NCI-H1694 treated with DMSO at 0.1 percent for 48 hours (cell line): ENCODE measurements at places on chromosomes 7 and 10.

DNA sequence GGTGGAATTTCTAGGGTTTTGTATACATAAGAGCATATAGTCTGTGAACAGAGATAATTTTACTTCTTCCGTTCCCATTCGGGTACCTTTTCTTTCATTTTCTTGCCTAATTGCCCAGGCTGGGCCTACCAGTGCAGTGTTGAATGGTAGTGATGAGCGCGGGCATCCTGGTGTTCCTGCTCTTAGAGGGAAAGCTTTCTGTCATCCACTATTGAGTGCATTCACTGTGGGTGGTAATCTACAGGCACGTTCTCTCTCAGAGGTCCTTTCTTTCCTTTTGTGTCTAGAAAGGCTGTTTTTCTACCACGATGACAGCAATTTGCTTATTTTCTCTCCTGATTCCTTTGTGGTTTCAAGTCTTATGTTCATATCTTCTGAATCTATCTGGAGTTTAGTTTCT lies 65.0 kb downstream of the INPP5A start:
- no peak for DNase-seq

DNA sequence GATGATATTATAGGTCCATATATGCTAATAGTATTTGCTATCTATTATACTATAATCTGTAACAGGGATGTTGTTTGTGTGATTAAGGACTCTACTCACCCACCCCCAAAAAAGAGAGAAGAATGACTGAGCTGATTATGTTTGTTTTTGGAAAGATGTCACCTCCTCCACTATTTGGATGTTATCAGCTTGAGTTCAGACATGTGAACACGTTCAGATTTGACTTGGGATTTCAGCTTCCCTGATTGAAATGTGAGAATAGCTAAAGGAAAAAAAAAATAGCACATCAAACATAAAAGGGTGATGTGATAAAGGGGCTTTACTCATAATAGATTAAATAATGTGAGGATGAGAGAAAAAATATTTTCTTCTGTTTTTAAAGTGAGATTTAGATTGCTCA lies 81.2 kb downstream of the VTI1A start:
- DNase-seq = no peak

- DNase-seq = no peak
Measured at GRCh38 chr10:23171232-23171876, 20.8 kb upstream of the PTF1A start.

DNA sequence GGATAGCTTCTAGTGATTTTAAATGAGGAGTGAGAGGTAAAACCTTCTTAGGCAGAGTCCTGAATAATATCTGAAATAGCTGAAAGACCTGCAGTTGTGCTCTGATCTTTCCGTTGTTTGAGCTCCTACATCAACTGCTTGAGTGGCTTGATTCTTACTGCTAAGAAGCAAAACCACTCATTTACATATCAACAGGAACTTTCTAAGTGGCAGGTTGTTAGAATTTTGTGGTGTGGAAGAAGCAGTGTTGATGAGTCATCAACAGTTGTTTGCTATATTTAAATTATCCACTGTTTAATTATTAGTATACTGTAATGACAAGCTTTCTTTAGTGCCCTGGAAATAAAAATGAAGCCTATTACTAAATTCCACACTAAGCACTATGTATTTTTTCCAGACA lies 689.5 kb downstream of the DNAJB9 start:
- no peak for DNase-seq

GRCh38 chr10:43314626-43315495 lies 48.0 kb upstream of the RASGEF1A start:
- DNase-seq = no peak

DNA sequence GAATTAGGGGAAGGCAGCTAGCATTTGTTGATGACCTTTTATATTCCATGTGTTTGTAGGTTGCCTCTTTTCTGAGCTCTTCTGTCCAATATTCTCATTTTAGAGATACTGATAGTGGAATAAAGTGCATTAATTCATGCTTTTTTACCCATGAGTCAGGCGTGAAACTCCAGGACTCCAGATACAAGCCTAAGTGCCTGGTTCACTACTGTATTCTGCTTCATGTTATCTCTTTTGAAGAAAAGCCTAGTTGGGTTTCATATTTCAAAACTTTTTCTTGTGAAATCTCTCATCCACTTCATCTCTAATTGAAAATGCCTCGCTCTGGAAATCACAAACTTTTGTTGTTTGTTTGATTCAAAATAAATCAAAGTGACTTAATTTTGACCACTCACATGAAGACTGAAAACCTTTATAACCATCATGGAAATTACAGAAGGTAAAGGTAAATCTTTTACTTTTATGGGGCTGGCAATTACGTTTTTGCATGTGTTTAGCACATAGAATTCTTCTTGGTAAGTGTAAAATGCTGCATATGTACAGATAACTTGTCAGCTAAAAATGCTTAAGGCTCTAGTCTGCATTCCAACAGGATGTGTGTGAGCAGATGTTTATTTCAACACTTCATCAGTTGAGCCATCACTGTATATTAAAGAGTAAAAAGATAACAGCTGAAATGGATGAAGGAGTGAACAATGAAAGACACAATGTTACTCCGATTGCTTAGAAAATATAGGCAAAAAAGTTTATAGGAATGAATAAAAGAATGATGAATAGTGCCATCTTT lies 961.8 kb upstream of the CELF2 start:
- no peak for DNase-seq

DNA sequence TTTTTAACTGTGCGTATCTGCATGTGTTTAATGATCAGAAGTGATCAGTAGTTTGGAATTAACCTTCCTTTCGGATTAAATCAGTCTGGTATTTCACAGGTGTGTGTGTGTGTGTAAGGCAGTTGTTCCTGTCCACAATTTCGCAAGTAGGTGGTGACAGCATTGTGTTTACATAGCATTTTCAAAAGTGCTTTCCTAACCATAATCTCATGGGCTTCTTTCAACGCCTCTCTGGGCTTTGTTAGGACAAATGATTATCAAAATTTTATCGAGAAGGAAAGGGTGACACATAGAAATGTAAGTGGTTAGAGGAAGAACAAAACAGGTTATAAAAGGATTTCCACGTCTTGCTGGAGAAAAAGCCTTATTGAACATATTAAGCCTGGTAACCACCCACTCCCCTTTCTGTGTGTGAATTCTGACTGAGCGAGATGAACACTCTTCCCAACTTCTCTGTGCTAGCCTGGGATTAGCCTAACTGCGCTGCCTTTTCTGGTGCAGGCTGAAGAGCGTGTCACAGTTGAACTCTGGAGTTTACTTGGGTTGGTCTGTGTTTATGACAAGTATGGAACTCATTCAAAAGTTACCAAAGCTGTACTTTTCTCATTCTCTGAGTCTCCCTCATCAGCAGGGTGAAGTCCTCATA lies 292.3 kb upstream of the PITRM1 start:
- no peak for DNase-seq

- no peak for DNase-seq
Measured at GRCh38 chr7:42593860-42594259, 318.0 kb downstream of the C7orf25 start.

- DNase-seq = no peak
Measured at GRCh38 chr7:17408904-17409290, 110.4 kb downstream of the AHR start.

- DNase-seq = no peak
Measured at GRCh38 chr7:108029034-108029433, 26.1 kb upstream of the LAMB1 start.

GRCh38 chr7:5683280-5683670 lies 98.2 kb downstream of the RNF216 start:
- DNase-seq = no peak

GRCh38 chr7:150516956-150517745 lies 2.5 kb downstream of the GIMAP7 start:
- no peak for DNase-seq

DNA sequence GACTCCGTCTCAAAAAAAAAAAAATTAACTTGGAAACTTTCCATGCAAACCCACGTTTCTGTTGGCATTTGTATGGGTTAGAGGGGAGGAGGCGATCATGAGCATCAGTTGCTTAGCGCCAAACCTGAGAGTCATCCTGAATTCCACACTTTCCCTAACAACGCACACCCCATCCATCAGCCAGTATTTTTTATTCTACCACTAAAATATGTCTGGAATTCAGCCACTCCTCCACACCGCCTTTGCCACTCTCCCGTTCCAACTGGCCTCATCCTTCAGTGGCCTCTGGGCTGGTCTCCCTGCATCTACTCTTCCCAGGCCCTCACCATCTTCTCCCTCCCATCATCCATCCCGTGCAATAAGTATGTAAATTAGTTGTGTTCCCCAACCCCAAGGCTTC lies 4.7 kb upstream of the LMBR1 start:
- DNase-seq = no peak

DNA sequence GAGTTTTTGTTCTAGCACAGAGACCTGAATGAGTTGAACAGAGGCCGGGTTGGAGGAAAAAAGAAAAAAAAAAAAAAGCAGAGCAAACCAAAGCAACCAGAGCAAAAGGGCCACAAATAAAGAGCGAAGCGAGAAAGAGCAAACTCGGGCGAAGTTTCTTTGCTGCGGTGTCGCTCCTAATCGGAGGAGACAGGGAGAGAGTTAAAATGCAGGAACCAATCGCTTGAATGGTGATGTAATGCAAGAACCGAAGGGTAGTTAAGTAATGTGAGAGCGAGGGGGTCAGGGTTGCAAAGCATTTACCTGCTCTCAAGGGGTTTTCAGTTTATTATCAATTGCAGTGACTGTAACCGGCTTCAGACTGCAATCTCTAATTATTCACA lies 271.7 kb downstream of the TRIL start:
- DNase-seq = peak; percentile 21

DNA sequence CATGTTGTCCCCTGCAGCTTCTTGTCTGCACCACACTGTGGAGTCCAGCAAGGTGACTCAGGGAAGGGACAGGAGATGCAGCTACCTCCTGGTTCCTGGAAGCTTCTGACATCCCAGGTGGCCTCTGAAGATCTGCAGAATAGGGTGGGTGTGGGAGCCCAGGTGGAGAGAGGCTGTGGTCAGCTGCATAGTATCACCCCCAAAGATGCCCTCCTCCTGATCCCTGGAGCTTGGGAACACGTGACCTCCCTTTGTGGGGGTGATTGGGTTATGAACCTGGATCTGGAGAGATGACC lies 25.4 kb downstream of the CALML3 start:
- DNase-seq = no peak

DNA sequence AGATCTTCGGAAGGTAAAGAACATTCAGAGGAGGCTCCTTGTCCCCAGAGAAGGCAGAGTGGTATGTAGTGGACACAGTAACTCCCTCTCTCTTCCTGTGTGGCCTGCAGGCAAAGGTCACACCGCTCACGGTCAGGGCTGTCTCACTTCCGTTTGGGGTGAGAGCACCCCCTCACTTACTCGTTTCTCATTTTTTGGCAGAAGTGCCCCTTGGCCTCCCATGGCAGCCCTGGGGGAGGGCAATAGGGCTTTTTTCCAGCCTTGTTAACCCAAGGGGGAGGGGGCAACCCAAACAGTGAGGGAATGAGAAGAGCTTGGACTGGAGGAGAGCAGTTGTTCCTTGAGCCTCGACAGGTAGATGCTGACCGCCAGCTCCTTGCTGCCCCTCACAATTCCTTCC lies 31.8 kb upstream of the SRGN start:
- DNase-seq = no peak

GRCh38 chr7:18128846-18129245 lies 101.2 kb upstream of the PRPS1L1 start:
- DNase-seq = no peak

GRCh38 chr7:4260867-4261600 lies 421.1 kb upstream of the FOXK1 start:
- no peak for DNase-seq

- no peak for DNase-seq
Measured at GRCh38 chr7:103142494-103142893, 6.4 kb downstream of the NAPEPLD start.

DNA sequence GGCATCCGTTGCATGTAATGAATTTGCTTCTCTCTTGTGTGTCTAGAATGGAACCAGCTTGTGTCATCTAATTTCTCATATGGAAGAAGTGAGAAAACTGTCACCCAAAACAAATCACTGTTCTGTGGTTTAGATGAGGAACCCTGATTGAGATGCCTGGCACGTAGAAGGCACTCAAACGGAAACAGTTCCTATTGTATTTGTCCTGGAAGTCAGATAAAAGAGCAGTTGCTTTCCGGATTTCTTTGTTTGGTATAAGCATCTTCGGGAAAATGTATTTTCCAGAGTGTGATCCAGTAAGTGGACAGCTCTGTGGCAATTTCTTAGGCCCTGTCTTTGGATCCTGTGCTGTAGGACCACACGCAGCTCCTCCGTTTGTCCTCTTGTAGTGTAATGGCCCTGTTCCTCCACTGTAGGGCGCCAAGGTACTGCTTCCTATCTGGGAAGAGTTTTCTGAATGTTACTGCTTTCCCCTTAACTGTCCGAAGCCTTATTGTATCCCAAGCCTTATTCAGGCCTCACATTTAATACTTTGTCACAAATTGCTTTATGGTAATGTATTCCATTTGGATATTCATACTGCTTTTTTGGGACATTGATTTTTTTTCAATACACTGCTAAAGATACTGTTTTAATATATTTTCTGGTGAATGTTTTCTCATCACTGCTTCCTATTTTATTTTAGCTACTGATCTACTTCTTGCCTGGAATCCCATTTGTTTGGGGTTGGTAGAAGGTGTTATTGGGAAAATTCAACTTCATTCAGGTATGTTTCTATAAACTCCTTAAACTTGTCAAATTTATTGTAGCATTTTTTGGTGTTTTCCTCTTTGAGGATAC lies 24.8 kb downstream of the INPP5F start:
- peak; percentile 12 for DNase-seq

GRCh38 chr10:23280419-23281043 lies 64.1 kb downstream of the C10orf67 start:
- no peak for DNase-seq

- DNase-seq = no peak
Measured at GRCh38 chr7:43593010-43593409, 10.1 kb downstream of the STK17A start.

DNA sequence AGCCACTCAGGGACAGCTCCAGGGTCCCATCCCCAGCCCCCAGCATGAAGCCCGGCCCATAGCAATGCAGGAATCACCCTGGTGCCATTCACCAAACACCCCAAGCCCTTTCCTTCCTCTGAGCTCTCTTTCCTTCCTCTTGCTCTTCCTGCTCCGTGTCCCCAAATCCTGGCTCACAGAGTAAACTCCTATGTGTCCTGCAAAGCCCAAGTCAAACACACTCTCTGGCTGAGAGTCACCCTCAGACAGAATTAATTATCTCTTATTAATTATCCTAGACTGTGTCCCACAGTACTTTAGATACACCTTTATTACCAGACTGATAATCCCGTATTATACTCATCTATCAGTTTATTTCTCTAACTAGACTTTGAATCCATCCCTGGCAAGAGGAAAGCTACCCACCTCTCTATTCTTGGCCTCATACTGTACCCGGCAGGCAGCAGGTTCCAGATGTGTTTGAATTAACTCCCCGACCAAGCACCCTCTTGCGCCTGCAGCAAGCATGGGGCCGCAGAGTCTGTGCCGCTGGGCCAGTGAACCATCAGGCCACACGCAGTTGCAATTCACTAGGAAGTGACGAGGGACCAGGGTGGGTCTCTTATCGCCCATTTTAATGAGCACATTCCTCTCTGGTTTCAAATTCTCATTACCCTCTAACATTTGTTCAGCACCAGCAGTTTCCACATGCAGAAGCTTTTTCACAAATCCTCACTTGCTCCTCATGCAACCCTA lies 86.7 kb downstream of the PRKAG2 start:
- DNase-seq = no peak

- DNase-seq = no peak
Measured at GRCh38 chr10:78312197-78313047, 278.8 kb downstream of the RPS24 start.
